ACHN (cell line): ENCODE measurements at places on chromosomes 7 and 10.

DNA sequence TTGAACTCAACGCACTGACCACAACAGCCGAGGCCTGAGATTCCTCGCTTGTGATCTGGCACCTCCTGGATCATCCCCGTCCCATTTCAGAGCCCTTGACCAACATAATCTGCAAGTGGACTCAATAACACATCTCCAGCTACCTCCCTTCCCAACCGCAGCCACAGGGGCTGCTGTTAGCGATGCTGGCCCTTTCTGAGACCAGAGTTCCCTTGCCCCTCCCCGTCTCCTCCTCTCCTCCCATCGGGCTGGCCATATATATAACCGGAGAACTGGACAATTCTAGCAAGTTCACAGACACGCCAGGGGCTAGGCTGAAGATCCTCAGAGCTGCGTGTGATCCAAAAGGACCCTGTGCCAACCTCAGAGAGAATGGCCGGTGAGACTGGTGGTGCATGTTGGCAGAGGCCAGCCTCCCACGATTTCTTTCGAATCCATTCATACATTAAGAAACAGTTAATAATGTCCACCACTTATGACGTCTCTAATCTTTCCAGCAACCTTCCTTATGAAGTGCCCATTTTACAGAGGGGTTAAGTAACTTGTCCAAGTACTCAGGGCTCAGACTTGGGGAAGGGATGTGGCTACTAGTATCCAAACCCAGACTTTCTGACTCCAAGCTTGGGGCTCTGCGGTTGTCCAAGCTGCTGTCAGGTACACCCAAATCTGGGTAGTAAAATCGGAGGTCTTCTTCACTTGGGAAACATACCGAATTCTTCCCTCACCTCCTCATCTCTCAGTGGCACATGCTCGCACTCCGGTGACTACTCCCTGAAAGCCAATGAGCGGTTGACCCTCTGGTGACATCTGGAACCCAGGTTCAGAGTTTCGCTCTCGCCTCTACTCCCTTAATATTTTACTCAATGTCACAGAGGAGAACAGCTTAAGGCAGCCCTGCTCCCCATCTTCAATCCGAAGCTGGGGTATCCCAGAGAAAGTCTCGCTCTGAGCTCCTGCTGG, 11.2 kb upstream of the FEZF1 start:
- no peak for DNase-seq

GRCh38 chr7:39221901-39222300, 244.2 kb downstream of the POU6F2 start:
- no peak for DNase-seq

- peak; percentile 8 for DNase-seq
These were observed 2.2 kb downstream of the PDCD4 start for GRCh38 chr10:110873951-110874350.

DNA sequence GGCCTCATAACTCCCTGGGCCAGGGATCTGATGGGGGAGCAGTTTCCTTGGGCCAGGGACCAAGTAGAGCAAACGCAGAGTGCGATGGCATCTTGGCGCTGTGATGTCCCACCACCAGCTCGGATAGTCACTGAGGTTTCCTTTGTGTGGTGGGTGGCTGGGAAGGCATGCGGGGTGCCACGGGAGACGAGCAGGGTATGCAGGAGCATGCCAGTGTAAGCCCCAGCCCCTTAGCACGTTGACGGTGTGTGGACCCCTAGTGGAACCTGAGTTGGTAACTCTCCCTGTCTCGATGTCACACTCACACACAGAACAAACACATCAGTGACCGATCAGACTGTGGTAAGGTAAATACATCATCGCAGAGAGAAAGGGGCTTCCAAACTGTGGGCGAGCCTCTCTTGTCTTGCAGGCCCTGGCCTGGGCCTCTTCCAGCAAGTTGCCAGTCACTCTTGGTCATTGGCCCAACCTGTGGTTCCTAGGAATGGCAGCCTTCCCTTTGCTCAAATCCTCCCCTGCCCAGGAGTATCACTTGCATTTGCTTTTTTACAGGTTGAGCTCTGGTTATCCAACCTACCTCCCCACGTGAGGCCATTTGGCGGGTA, 231.6 kb upstream of the GPR26 start:
- no peak for DNase-seq

DNA sequence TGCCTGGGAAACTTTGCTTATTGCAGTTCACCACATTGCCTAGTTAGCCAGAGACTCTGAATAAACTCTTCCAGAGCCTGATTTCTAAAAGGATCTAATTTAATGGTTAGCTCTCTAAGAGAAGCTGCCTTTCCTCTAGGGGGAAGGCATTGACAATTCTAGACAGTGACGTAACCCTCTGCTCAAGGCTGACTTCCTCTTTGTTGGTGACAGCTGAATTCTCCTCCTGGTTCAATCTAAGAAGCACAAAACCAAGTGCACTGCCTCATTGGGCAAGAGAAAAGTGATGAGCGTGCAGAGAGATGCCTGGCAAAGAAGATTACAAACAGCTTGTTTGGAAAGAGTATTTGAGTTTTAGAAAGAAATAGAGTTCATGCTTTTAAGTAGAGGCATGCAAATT, 102.7 kb downstream of the MACC1 start:
- no peak for DNase-seq
